ENCODE measurements at places on chromosomes 2 and 18.

DNA sequence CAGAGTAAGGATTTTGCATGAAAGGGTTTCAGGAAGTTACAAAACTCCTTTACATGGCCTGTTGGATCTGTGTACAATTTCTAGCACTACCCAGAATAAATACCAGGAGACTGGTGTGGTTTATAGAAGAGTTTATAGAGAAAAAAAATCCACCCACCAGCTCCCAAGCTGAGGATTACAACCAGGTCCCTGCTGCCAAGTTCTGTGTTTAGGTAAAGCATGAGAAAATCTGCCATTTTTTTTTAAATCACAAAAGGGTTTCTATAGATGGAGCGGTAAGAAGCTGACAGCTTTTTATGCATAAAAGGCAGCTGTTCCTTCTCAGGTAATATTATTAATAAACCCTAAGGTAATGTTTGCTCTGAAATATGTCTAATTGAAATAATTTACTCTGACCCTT lies 545.4 kb upstream of the ZEB2 start:
- DNase-seq = peak; percentile 11

- no peak for DNase-seq
Observed at GRCh38 chr18:57437402-57437765, 2.2 kb downstream of the ONECUT2 start.

DNA sequence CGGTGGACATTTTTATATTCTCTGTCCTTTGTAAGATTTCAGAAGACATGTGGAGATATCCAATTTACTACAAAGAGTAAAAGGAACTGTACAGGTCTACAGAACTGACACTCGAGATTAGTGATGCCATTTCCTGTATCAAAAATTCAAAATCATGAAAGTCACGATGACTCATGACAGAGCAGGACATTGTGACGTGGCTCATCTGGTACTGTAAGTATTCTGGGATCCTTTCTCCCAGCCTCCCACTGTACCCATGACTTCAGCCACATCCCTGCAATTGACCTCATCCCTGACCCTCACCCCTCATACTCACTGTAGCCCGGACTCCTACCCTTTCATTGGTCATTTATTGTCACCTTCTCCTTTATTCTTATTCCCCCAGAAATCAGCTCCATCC lies 736.5 kb downstream of the EPHA4 start:
- peak; percentile 29 for DNase-seq

DNA sequence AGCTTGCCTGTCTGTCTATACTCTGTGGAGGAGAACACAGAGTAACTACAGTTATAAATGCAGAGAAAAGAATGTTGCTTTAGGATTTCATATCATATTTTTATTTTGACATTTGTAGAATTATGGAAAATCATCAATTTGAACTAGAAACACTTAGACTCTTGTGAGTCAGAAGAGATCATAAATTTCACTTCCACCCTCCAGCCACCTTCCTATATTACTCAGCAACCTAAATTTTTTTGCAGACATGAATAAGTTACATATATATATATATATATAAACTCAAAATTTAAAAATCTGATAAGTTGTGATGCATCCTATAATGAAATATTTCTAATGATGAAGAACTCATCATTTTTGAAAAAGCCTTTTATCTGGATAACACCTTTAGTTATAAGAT lies 172.3 kb downstream of the PIEZO2 start:
- DNase-seq = no peak

GRCh38 chr2:96163415-96163767 lies 18.2 kb upstream of the DUSP2 start:
- DNase-seq = no peak

GRCh38 chr2:84878459-84878858 lies 2.4 kb downstream of the TRABD2A start:
- no peak for DNase-seq

DNA sequence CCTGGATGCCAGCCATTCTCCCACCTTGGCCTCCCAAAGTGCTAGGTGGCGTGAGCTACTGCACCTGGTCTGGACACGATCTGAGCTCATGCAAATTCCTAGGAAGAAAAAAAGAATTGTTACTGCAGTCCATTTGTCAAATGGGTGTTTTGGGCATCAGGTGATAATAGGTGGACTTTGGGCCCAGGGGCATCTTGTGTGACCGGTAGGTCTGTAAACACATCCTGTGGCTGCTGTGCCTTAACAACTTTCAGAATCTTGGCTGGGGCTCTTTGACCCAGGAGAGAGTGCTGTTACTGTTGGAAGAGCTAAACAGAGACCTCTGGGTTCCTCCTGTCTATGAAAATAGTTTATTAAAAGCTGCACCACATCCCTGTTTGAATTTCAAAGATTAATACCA lies 34.9 kb upstream of the TFCP2L1 start:
- DNase-seq = no peak

- no peak for DNase-seq
Observed at GRCh38 chr18:13660510-13660909, 65.8 kb downstream of the FAM210A start.

GRCh38 chr2:47916412-47916811 lies 10.1 kb upstream of the FBXO11 start:
- DNase-seq = no peak

DNA sequence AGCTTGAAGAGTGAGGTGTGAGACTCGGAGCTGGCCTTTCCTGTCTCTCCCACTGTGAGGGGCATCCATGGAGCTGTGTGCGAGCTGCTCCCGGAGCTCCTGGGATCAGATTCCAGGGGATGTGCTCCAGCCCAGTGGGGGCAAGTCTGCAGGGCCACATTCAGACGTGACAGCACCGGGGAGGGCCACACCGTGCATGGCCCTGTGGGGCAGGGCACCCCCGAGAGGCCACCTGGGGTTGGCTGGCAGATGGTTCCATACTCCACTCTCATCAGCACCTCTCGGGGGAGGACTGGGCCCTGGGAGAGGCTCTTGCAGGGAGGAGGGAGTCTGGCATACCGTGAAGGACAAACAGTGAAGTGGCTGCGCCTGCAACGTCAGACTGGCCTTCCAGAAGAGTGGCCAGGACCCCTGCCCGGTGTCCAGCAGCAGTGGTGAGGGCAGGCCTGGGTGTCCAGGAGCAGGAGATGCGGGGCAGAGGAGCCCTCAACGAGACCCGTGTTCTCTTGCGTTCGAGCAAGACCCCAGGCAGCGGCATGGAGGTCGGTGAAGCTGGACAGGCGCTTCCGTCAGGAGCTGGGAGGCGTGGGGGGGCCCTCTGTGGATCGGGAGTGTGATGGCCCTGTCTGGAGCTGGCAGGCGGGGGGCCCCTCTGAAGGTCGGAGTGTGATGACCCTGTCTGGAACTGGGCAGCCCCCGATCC lies 84.3 kb downstream of the ASB1 start:
- no peak for DNase-seq

All from iris pigment epithelial cell (primary cell).